Jurkat, Clone E6-1 (cell line): ENCODE measurements at places on chromosomes 16 and 17.

- no peak for DNase-seq
Measured at GRCh38 chr16:81237942-81238295, 570 bp upstream of the BCO1 start.

DNA sequence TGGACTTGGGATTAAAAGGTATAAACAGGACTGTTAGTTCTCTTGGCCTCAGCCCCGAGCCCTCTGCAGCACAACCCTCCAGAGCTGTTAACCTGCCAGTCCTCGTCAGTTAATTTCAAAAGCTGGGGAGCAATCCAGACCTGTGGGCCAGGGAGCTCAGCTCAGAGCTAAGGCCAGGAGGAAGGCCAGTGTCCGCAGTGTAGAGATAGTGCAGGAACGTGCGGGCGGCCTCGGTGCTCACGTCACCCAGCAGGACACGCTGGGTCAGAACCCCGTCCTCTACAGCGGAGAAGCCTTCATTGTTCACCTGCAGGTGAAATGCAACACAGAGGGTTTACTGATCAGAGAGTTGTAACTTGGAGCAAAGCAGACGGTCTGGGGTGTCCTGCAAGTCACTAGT lies 15.4 kb upstream of the NLRC3 start:
- no peak for DNase-seq

DNA sequence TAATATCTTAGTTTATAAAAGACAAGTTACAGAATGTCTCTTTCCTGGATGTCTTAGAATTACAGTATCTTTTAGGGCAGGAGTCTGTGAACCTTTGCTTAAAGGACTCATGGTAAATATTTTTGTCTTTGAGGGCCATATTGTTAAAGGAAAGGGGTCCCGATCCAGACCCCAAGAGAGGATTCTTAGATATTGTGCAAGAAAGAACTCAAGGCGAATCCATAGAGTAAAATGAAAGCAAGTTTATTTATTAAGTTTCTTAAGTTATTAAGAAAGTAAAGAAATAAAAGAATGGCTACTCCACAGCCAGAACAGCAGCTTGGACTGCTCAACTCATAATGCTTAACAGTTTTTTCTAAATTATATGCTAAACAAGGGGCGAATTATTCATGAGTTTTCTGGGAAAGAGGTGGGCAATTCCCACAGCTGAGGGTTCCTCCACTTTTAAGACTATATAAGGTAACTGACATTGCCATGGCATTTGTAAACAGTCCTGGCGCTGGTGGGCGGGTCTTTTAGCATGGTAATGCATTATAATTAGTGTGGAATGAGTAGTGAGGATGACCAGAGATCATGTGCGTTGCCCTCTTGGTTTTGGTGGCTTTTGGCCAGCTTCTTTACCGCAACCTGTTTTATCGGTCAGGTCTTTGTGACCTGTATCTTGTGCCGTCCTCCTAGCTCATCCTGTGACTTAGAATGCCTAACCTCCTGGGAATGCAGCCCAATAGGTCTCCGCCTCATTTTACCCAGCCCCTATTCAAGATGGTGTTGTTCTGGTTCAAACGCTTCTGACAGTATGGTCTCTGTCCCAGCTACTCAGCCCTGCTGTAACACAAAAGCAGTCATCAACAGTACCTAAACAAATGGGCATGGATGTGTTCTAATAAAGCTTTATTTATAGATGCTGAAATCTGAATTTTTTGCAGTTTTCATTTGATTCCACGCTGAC lies 53.2 kb downstream of the BMERB1 start:
- DNase-seq, result no peak

DNA sequence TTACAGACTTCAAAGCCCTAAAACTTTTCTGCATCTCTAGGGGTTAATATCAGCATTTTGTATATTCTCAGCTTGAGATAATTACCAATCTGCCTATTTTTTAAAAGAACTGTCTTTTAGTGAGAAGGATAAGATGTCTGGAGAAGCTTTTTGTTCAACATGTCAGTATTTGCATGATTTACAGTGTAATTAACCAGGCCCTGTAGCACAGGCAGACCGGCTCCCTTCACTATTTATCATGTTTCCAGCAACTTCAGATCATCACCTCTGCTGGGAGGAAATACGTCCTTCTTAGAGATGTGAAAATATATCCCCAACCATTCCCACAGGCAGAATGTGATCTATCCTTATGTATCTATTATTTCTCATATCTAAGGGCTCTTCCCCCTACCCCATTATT lies 8.6 kb upstream of the DDX52 start:
- DNase-seq, result no peak

GRCh38 chr17:73588891-73589290 lies 55.4 kb downstream of the SDK2 start:
- DNase-seq, result no peak

DNA sequence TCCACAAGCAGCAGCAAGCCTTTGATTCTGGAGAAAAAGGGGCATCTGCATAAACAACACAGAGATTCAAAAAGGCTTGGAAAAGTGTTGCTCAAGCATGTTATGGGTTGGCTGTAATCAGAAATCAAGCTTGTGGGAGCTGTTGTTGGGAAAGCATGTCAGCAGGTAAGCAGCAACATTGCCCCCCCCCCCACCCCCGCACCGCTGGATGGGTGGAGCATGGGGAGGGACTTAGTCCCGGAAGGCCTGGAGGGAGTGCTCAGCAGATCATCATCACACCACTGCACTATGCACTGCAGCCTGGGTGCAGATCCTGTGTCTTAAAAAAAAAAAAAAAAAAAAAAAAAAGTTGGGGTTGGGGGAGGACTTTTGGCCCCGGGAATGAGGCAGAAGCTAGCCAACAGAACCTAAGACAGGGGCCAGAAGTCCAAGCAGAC lies 16.8 kb upstream of the AKAP1 start:
- no peak for DNase-seq

DNA sequence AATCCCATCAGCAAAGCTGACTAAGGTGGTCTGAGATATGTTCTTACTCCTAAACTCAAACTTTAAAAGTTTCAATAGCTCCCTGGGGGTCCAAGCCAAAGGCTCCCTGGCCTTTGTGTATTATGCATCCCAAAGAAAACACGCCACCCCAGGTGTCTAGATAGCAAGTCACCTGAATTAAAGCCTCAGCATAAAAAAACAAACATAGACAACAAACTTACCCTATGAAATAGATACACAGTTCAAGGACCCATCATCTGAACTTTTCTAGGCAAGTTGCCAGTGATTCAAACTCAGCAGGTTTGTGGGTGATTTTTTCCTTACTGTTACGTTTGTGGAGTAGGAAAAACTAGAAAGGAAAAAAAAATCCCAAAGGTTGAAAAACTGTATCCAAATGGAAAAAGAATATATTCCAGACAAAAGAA lies 12.5 kb downstream of the CMTM3 start:
- no peak for DNase-seq

DNA sequence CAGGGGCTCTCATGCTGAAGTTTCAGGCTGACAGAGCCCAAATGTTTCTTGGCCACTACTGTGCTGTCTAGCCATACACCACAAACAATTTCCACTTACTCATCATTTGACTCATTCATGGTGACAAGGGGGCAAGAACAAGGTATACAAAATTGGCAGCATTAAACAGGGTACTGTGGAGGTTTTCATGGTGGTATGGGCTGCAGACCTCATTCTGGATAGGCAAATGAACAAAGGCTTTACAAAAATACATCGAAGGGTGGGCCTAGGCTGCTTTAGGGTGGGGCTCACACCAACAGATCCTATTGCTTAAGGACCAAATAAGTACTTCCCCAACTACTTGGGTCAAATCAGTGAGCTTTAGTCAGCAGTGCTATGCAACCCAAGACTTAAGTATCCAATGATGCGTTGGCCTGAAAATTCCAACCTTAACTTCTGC lies 53.0 kb downstream of the N4BP1 start:
- DNase-seq, result no peak
